ENCODE measurements at places on chromosomes 1 and 21. TPM values are rescaled to one million over a fixed set of nuclear protein-coding genes. Genes with fewer than 3 reads are reported as not detected.

- peaks cover 96% of the 10 kb centered on the region for H3K36me3 ChIP-seq
- no peak for DNase-seq
- H3K4me3 ChIP-seq: no peak overlapping the region
- H3K27ac ChIP-seq: no peak overlapping the region
- no peaks in the 10 kb centered on the region for H3K4me1 ChIP-seq
- H3K27me3 ChIP-seq: no peaks in the 10 kb centered on the region
Measured at GRCh38 chr1:235442788-235443429, 61.3 kb downstream of the B3GALNT2 start.

DNA sequence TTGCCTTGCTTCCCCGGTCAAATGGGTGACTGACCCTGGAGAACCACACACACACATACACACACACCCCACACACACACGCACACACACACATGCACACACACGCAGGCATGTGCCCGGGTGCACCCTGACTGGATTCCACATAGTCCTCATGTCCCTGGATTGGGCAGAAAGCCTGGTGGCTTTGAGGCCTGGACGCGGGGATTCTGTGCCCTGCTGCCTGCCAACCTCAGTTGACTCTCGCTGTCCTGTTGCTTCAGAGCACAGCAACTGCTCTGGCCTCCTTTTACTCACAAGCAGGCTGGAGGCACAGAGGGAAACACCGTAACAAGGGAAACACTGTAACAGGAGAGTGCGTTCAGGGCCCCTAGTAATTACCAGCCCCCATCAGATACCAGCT is 6.4 kb downstream of the RORC start:
- H3K4me3 ChIP-seq: no peak overlapping the region
- peaks cover 27% of the 10 kb centered on the region for H3K4me1 ChIP-seq
- no peaks in the 10 kb centered on the region for H3K27me3 ChIP-seq
- H3K36me3 ChIP-seq: no peaks in the 10 kb centered on the region
- DNase-seq: no peak

- H3K4me1 ChIP-seq: no peaks in the 10 kb centered on the region
- no peak overlapping the region for H3K27ac ChIP-seq
- no peak overlapping the region for H3K4me3 ChIP-seq
- H3K27me3 ChIP-seq: peaks cover 4% of the 10 kb centered on the region
Measured at GRCh38 chr1:30046751-30047150, 676.6 kb downstream of the MATN1 start.

- no peak overlapping the region for H3K27ac ChIP-seq
- H3K4me3 ChIP-seq: no peak overlapping the region
- no peaks in the 10 kb centered on the region for H3K4me1 ChIP-seq
- no peak for DNase-seq
- no peaks in the 10 kb centered on the region for H3K27me3 ChIP-seq
Measured at GRCh38 chr1:199157494-199157893, 518.7 kb downstream of the PTPRC start.

DNA sequence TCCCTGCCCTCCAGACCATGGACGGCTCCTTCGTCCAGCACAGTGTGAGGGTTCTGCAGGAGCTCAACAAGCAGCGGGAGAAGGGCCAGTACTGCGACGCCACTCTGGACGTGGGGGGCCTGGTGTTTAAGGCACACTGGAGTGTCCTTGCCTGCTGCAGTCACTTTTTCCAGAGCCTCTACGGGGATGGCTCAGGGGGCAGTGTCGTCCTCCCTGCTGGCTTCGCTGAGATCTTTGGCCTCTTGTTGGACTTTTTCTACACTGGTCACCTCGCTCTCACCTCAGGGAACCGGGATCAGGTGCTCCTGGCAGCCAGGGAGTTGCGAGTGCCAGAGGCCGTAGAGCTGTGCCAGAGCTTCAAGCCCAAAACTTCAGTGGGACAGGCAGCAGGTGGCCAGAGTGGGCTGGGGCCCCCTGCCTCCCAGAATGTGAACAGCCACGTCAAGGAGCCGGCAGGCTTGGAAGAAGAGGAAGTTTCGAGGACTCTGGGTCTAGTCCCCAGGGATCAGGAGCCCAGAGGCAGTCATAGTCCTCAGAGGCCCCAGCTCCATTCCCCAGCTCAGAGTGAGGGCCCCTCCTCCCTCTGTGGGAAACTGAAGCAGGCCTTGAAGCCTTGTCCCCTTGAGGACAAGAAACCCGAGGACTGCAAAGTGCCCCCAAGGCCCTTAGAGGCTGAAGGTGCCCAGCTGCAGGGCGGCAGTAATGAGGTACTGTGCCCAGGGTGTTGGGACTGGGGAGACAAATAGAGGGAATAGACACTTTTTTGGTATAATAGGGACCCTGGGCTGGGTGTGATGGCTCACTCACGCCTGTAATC is 1.0 kb downstream of the ZBTB48 start:
- peaks cover 41% of the 10 kb centered on the region for H3K4me1 ChIP-seq
- DNase-seq: peak; percentile 58
- peak overlapping the region; percentile 94 for H3K27ac ChIP-seq
- peaks cover 4% of the 10 kb centered on the region for H3K36me3 ChIP-seq
- H3K27me3 ChIP-seq: no peaks in the 10 kb centered on the region

DNA sequence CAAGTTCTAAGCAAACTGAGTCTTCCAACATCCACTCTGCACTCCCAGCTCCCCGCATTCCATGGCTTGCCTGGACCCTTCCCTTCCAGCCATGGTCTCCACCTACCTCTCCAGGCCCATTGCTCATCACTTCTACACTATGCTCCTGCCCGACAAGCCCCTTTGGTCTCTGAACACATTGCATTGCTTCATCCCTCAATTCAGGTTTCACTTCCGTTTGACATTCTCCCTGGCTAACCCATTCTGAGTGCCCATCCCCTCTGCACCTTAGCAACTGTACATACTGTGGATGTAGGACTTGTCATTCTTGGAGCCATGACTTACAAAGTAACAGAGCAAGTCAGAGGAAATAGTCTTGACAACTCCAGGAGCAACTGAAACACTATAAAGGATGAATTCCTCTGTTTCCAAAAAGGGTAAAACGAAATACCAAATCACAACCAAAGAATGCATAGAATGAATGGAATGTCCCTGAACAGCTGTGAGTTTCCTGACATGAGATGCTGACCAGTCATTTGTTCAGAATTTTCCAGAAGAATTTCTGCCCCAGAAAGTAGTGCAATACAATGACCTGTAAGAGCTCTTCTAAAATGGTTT is 66.7 kb downstream of the KCNJ6 start:
- no peak overlapping the region for H3K4me3 ChIP-seq
- H3K4me1 ChIP-seq: no peaks in the 10 kb centered on the region
- no peaks in the 10 kb centered on the region for H3K27me3 ChIP-seq
- no peaks in the 10 kb centered on the region for H3K36me3 ChIP-seq

- no peaks in the 10 kb centered on the region for H3K36me3 ChIP-seq
- H3K27me3 ChIP-seq: no peaks in the 10 kb centered on the region
- no peak overlapping the region for H3K27ac ChIP-seq
- no peak overlapping the region for H3K4me3 ChIP-seq
Measured at GRCh38 chr1:79903321-79903720, 896.8 kb upstream of the ADGRL4 start.

GRCh38 chr1:31939484-31940329 is 1.5 kb upstream of the PTP4A2 start:
- peaks cover 84% of the 10 kb centered on the region for H3K4me1 ChIP-seq
- H3K27ac ChIP-seq: peak overlapping the region; percentile 74
- no peaks in the 10 kb centered on the region for H3K36me3 ChIP-seq
- no peak overlapping the region for H3K4me3 ChIP-seq
- DNase-seq: peak; percentile 68

- H3K4me3 ChIP-seq: no peak overlapping the region
- peaks cover 38% of the 10 kb centered on the region for H3K27me3 ChIP-seq
- H3K36me3 ChIP-seq: no peaks in the 10 kb centered on the region
- H3K27ac ChIP-seq: no peak overlapping the region
- H3K4me1 ChIP-seq: no peaks in the 10 kb centered on the region
Measured at GRCh38 chr1:2927393-2928360, 93.6 kb upstream of the ACTRT2 start.

- H3K36me3 ChIP-seq: no peaks in the 10 kb centered on the region
- DNase-seq: no peak
- peaks cover 8% of the 10 kb centered on the region for H3K4me1 ChIP-seq
Measured at GRCh38 chr21:39662411-39662953, 49.7 kb downstream of the B3GALT5 start.

- H3K36me3 ChIP-seq: no peaks in the 10 kb centered on the region
- H3K4me3 ChIP-seq: no peak overlapping the region
- no peak overlapping the region for H3K27ac ChIP-seq
- no peak for DNase-seq
- no peaks in the 10 kb centered on the region for H3K4me1 ChIP-seq
Measured at GRCh38 chr1:157983787-157984186, 9.7 kb upstream of the KIRREL1 start.

DNA sequence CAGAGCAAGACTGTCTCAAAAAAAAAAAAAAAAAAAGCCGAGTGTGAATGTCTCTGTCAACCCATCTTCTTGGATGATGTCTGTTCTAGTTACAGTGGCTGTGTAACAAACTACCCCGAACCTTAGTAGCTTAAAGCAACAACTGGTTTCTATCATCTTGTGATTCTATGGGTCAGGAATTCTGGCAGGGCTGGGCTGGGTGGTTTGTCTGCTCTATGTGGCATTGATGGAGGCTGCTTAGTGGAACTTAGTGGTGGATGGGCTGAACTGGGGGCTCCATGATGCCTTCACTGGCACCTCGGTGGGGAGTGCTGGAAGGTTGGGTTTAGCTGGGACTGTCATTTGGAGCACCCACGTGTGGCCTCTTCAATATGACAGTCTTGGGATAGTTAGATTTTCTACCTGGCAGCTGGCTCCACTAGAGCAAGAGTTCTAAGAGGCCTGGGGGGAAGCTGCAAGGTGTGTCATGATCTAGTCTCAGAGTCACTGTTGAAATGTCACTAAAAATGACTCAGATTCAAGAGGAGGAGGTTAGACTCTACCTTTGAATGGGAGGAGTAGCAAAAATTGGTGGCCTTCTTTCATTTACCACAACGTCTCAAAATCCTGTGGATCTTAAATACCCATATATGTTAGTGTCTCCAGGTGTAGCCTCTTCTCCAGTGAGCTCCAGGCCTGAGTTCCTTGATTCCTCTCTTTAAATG is 18.6 kb downstream of the ACOT11 start:
- peaks cover 4% of the 10 kb centered on the region for H3K4me1 ChIP-seq
- no peaks in the 10 kb centered on the region for H3K36me3 ChIP-seq
- H3K27ac ChIP-seq: no peak overlapping the region
- DNase-seq: no peak
- H3K4me3 ChIP-seq: no peak overlapping the region

- H3K27ac ChIP-seq: peak overlapping the region; percentile 53
- H3K27me3 ChIP-seq: no peaks in the 10 kb centered on the region
- H3K4me3 ChIP-seq: peak overlapping the region; percentile 32
- DNase-seq: no peak
- peaks cover 30% of the 10 kb centered on the region for H3K4me1 ChIP-seq
- no peaks in the 10 kb centered on the region for H3K36me3 ChIP-seq
Measured at GRCh38 chr1:230753191-230753585, 6.0 kb downstream of the CAPN9 start.

DNA sequence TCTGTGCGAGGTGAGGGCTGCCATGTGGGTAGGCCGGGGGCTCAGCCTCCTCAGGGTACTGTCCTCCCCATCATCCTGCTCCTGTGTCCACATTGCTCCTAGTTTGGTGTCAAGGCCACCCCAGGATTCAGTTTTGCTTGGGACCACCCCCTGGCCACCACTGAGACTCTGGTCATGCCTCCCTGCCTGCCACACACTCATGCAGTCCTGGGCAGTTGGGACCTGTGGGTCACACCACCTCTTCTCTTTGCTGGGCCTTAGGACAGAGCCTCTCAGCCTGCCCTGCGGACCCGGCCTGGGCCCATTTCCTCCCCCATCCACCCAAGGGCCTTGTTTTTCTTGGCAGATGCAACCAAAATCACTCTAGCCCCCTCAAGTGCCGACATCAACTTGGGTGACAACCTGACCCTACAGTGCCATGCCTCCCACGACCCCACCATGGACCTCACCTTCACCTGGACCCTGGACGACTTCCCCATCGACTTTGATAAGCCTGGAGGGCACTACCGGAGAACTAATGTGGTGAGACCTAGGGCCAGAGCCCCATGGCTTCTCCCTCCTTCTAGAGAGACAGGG is 19.4 kb downstream of the TMEM81 start:
- no peak overlapping the region for H3K27ac ChIP-seq
- H3K36me3 ChIP-seq: no peaks in the 10 kb centered on the region
- no peak overlapping the region for H3K4me3 ChIP-seq

DNA sequence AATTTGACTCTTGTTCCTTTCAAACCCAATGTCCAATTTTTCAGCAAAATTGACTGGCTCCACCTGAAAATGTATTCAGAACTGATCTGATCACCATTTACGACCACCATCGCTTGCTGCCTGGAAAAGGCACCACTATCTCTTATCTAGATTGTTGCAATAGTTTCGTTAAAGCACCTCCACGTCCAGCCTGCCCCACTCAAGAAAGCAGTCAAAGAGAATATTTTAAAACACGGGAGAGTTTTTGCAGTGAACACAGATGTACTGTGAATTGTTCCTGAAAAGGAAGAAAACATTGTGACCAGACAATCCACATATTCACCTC is 4.0 kb upstream of the OR11L1 start:
- no peaks in the 10 kb centered on the region for H3K36me3 ChIP-seq
- H3K27me3 ChIP-seq: no peaks in the 10 kb centered on the region
- no peak overlapping the region for H3K27ac ChIP-seq
- no peak overlapping the region for H3K4me3 ChIP-seq
- DNase-seq: no peak
- H3K4me1 ChIP-seq: no peaks in the 10 kb centered on the region

CLDN8 gene
- total RNA-seq: 2.9 TPM

ARF1 gene
- 368 TPM for total RNA-seq

RIPPLY3 gene
- 0.44 TPM for total RNA-seq

CHI3L2 gene
- 31.2 TPM for total RNA-seq

CCDC30 gene
- total RNA-seq: 10.2 TPM

UTS2 gene
- total RNA-seq: not detected

CIART gene
- 6.2 TPM for total RNA-seq

HSD3B1 gene
- not detected for total RNA-seq

SPATA46 gene
- total RNA-seq: not detected

NFASC gene
- total RNA-seq: 12.2 TPM

CELA3B gene
- total RNA-seq: not detected

KIFAP3 gene
- total RNA-seq: 21.4 TPM

OR2L3 gene
- total RNA-seq: not detected

LUZP1 gene
- 32.5 TPM for total RNA-seq

Data from lower lobe of right lung (tissue), 2 donors.